ENCODE measurements at places on chromosomes 7 and 10.

DNA sequence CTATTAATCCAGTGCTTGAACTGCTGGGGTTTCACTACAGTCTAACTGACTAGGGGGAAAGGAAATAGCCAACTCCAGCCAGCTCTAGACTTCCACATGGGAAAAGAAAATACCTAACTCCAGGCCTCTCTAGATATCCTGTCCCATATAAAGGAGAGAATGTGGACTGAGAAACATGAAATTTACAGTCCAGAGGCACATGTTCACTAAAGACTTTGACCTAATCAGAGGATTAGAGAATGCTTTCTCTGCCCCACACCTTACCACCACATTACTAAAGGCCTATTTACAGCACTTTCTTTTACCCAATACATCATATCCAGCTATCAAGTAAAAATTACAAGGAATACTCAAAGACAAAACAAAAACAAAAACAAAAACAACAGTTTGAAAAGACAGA, 164.2 kb downstream of the PCLO start:
- no peak for DNase-seq

DNA sequence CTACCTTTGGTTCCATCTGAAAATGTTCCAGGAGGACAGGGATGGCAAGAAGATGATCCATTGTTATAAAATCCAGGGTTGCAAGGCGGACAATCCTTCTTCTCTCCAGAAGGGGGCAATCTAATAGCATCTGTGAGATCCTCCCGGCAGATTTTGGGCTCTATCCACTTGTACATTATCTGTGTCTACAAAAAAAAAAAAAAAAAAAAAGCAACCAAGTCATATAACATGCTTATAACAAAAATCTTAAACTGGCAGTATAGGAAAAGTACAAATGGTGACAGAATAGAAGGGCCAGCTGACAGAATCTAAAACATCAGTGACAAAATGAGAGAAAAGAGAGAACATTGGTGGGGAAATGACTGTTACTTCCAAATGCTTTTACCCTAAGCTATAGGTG, 132.7 kb downstream of the ELAPOR2 start:
- DNase-seq, result peak; percentile 23

- no peak for DNase-seq
Measured at GRCh38 chr7:127667759-127668530, 16.0 kb downstream of the SND1 start.

GRCh38 chr7:48042216-48042615, 6.9 kb downstream of the C7orf57 start:
- DNase-seq, result no peak

- DNase-seq, result no peak
Measured at GRCh38 chr10:129020651-129021330, 446.2 kb upstream of the MGMT start.

DNA sequence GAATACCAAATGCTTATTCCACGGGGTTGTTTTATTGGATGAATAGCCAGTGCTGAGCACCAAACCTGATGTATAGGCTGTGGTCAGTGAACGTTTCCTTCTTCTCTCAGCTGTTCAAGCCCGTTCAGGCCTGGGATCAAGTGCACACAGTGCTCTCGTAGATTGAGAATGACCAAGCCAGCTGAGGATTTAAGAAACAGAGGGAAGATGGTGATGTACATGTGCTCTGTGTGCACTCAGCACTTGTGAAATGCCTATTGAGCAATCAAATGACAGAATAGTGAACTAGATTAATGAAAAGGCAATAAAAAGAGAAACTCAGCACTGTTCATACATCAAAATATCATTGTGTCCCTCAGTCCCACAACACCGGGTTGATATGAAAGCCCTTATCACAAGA, 302.5 kb downstream of the BMPER start:
- DNase-seq, result no peak

- no peak for DNase-seq
Measured at GRCh38 chr10:54983255-54983654, 182.2 kb upstream of the PCDH15 start.

DNA sequence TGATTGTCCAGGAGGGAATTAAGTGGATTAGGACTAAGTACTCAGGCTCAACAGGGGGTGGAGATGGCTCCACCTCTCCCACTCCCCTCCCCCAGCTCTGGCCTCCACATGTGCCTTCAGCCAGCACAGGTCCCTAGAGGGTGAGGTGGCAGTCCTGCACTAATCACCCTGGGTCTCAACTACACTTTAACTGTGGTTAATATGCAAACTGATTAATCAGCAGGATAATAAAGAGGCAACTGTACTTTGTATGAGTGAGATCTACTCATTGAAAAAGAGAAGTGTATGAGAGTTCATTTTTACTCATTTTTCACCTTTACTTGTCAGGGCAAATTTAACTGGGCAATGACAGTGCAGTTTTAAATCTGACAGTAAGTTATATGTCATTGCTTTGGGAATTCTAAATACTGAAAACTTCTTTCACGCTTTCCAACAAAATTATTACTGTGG, 223.8 kb upstream of the CCDC6 start:
- DNase-seq, result no peak

GRCh38 chr7:140009735-140010134, 53.0 kb downstream of the PARP12 start:
- no peak for DNase-seq

GRCh38 chr7:22146961-22147512, 201.3 kb upstream of the CDCA7L start:
- DNase-seq, result no peak

GRCh38 chr7:2130096-2130375, 102.7 kb downstream of the MAD1L1 start:
- no peak for DNase-seq

DNA sequence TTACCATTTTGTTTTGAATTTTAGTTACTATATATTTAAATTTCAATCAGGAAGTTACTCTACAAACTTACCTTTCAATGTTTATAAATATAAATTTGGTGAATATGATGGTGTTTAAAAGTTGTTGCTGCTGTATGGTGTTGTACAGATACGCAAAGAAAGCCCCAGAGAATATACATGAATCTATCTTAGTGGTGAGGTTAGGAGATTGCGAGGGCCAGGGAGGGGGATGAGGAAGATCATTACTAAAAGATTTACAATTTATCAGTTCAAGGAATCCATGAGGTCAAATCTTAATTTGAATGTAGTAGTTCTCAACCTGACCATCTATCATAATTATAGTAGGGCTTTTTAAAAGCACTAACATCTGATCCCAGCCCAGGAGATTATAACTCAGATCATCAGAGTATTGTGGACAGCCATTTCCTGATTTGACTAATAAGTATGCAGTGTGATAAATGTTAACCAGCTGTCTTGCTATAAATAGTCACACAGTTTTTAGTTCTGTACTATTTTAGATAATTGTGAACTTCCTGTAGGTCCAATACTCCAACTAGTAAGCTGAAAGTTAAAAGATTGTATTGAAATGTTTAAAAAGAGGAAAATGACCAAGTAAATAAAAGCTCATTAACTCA, 23.6 kb downstream of the FAM3C start:
- DNase-seq, result no peak

DNA sequence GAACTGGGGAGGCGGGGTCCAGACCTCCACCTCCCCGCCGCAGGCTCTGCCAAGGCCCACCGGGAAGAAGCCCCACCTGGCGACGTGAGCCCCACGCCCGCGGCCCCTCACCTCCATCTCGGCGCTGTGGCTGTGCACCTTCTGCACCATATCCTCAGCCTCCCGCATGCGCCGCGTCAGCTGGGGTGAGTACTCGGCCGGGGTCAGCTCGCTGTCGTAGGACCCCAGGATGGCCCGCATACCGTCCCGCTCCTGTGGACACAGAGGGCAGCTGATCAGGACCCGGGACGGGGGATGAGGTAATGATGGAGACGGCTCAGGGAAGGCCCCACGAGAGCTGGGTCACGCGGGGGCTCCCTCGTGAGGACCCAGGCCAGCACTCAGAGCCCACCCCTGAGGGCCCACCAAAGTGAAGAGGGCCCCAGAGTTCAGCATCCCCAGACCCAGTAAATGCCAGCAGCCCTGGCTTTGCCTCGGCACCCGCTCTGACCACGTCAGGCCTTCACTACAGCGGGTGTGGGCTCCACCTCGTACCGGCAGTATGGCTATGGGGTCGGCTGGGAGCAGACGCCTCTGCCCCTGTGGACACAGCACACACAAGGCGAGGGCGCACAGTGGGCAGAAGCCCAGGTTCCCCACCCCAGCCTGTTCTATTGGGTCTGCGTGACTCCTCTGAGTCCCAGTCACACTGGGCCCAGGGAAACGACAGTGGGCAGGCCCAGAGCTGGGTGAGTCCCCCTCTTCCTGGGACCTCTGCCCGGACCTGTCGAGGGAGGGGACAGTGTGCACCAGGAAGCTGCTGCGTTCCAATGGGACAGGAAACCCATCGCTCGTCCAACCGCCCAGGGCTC, 218.1 kb downstream of the MAD1L1 start:
- DNase-seq, result peak; percentile 11

DNA sequence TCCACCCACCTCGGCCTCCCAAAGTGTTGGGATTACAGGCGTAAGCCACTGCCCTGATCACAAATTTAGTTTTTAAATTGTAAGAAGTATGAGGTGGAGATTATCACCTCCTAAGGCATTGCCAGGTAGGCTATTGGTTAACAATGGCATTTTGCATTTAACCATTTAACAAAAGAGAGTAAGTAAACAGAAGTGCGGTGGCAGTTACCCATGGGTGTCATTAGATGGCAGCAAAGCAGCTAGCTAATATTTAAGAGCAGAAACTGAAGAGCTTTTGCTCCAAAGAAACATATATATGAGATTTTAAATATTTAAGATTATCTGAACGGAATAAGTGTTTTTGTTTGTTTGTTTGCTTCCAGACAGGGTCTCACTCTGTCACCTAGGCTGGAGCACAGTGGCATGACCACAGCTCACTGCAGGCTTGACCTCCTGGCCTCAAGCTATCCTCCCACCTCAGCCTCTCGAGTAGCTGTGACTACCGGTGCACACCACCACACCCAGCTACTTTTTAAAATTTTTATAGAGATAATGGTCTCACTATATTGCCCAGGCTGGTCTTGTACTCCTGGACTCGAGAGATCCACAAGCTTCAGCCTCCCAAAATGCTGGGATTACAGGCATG, 325.5 kb upstream of the C7orf33 start:
- no peak for DNase-seq

GRCh38 chr10:75400163-75400770, 1.3 kb downstream of the ZNF503 start:
- no peak for DNase-seq

GRCh38 chr7:128913870-128914565, 3.5 kb upstream of the KCP start:
- DNase-seq, result no peak

GRCh38 chr10:111177379-111177778, 100.5 kb downstream of the ADRA2A start:
- DNase-seq, result no peak

GRCh38 chr10:131870411-131870810, 30.4 kb upstream of the PPP2R2D start:
- no peak for DNase-seq

GRCh38 chr7:137880432-137880831, 33.7 kb upstream of the DGKI start:
- DNase-seq, result no peak

- DNase-seq, result no peak
Measured at GRCh38 chr10:26733750-26734568, 36.5 kb downstream of the PDSS1 start.

- DNase-seq, result no peak
Measured at GRCh38 chr10:60627778-60628748, 150.2 kb upstream of the CDK1 start.

DNA sequence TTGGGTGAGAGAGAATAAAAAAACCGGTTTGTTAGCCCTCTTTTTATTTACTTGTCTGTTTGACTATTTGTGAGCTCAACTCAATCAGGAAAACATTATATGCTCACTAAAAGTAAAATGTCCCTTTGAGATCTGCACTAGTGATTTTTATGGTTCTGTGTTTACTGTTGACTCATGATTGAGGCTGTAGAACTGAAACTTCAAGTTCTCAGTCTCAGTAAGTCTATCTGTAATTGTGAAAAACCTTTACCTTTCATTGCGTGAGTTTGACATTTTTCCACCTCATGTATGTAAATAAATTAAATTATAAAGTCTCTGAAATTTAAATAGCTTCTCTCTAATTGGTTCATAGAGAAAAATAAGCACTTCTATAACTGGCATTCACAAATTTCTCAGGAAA, 17.0 kb upstream of the CASD1 start:
- DNase-seq, result no peak

- DNase-seq, result no peak
Measured at GRCh38 chr10:11037991-11038390, 20.3 kb downstream of the CELF2 start.

GRCh38 chr7:155889636-155890511, 77.6 kb upstream of the SHH start:
- DNase-seq, result no peak

DNA sequence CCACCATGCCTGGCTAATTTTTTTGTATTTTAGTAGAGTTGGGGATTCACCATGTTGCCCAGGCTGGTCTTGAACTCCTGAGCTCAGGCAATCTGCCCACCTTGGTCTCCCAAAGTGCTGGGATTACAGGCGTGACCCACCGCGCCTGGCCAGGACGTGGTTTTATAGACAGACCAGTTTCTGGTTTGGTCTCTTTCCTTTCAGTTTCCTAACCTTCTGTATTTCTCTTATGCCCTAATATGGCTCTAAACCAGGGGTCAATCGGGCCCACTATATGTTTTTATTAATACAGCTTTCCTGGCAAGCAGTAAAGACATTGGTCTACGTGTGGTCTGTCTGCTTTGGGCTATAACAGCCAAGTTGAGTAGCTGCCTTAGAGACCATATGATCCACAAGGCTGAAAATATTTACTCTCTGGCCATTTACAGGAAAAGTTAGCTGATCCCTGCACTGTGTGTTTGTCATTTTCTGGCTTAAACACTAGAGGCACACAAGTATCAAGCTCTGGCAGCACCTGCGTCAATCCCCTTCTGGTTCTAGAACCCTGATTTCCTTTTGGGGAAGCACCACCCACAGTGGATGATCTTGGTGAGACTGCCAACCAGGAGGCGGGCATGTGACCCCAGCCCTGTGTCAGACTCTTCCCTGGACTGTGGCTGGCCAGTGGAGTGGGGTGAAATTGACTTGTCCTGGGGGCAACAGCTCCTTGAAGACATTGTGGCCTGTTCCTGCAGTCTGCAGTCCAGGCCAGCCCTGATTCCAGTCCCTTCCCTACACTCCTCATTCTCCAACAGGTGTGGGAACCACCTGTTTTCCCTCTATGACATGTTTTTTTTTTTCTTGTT, 497.2 kb downstream of the PLXNA4 start:
- no peak for DNase-seq

GRCh38 chr7:21587139-21587784, 44.4 kb downstream of the DNAH11 start:
- DNase-seq, result no peak

DNA sequence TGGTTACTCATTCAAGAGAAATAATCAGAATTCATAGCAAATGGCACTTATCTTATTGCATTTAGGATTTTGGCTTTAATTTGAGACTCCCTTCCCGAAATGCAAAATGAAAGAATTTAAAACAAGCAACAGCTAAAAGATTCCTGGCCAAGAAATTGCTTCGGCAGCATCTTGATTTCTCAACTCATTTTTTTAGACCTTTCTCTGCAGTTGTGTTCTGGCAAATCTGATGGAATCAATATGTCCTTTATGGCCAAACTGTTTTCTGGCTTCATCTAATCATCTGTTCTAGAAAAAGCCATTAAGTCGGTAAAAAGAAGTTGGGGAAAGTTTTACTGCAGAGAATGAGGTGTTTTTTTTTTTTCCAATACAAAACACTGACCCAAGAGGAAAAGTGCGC, 172.1 kb downstream of the SLC16A9 start:
- DNase-seq, result no peak
